ENCODE measurements at places on chromosomes 1 and 21.

GRCh38 chr1:68372487-68372886 lies 77.3 kb downstream of the RPE65 start:
- H3K36me3 ChIP-seq, result no peaks in the 10 kb centered on the region
- H3K27me3 ChIP-seq, result no peaks in the 10 kb centered on the region
- DNase-seq, result no peak
- no peak overlapping the region for H3K27ac ChIP-seq
- H3K4me1 ChIP-seq, result peaks cover 7% of the 10 kb centered on the region
- no peak overlapping the region for H3K4me3 ChIP-seq

DNA sequence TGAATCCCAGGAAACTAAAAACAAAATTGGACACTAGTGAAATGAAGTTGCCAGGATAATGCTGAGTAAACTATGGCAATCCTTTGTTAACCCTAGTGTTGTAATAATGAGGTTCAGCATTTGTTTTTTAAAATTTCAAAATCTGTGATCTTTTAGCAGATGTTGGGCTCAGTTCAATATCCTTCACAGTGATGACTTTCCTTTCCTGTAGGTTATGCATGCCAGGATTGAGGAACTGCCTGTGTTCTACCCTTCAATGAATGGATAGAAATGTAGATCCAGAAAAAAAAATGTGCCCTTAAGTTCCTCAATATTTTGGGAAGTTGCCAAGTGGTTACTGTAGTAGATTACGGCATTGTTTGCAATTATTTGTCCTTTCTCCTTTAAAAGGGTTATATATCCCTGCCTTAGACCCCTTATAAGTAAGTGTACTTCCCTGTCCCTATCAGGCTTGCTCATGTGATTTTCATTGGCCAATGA lies 35.5 kb upstream of the IRF2BP2 start:
- no peaks in the 10 kb centered on the region for H3K36me3 ChIP-seq
- no peak overlapping the region for H3K4me3 ChIP-seq
- DNase-seq, result no peak
- no peaks in the 10 kb centered on the region for H3K4me1 ChIP-seq
- H3K27ac ChIP-seq, result no peak overlapping the region
- H3K27me3 ChIP-seq, result no peaks in the 10 kb centered on the region

- H3K4me1 ChIP-seq, result peaks cover 5% of the 10 kb centered on the region
- no peaks in the 10 kb centered on the region for H3K36me3 ChIP-seq
- DNase-seq, result no peak
- no peak overlapping the region for H3K4me3 ChIP-seq
- no peak overlapping the region for H3K27ac ChIP-seq
These were observed 1.1 kb upstream of the GTF2B start for GRCh38 chr1:88892357-88892877.

DNA sequence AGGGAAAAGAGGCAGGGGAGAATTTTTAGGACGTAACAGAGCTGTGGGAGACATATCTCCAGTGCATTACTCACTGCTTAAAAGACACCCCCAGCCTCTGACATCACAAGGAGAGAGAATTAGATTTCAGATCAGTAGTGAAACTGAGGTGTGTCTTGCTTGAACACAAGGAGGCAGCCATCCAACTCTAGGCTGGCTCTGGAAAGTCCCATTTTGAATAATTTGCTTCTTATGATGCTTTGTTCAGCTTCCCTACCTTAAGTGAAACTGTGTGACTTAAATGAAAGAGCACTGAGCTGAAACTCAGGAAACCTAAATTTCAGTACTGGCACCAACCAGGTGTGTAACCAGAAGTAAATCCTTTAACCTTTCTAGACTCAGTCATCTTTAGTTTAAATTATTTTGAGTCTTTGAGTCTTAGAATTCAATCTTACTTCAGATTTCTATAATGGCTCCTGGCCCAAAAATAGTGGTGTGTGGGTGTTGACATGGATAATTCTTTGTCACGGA lies 251.6 kb upstream of the SGIP1 start:
- no peak overlapping the region for H3K4me3 ChIP-seq
- no peak overlapping the region for H3K27ac ChIP-seq
- H3K4me1 ChIP-seq, result peaks cover 20% of the 10 kb centered on the region
- H3K36me3 ChIP-seq, result no peaks in the 10 kb centered on the region
- DNase-seq, result no peak

DNA sequence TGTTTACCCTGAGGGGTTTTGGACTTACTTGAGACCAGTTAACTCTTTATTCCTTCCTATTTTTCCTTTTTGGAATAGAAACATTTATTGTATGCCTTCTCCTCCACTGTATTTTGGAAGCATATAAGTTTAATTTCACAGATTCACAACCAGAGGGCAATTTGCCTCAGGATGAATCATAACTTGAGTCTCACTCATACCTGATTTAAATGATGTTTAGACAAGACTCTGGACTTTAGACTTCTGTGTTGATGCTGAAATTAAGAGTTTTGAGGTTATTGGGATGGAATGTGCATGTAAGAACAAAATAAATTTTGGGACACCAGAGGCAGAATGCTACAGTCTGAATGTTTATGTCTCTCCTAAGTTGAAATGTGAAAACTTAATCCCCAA lies 7.1 kb upstream of the ADAM30 start:
- H3K27me3 ChIP-seq, result no peaks in the 10 kb centered on the region
- no peaks in the 10 kb centered on the region for H3K36me3 ChIP-seq
